ENCODE measurements at places on chromosomes 1 and 21. TPM values are rescaled to one million over a fixed set of nuclear protein-coding genes. Genes with fewer than 3 reads are reported as not detected.

DNA sequence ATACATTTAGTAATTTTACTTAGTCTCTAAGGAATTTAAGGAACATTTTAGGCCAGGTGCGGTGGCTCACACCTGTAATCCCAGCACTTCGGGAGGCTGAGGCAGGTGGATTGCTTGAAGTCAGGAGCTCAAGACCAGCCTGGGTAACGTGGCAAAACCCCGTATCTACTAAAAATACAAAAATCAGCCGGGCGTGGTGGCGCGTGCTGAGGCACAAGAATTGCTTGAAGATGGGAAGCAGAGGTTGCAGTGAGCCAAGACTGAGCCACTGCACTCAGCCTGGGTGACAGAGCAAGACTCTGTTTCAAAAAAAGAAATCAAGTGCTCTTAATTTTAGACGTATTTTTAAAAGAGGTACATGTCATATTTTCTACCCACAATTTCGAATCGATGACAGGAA is 3.3 kb downstream of the NDC1 start:
- H3K36me3 ChIP-seq, result no peaks in the 10 kb centered on the region
- H3K27me3 ChIP-seq, result no peaks in the 10 kb centered on the region
- H3K4me3 ChIP-seq, result no peak overlapping the region
- peaks cover 4% of the 10 kb centered on the region for H3K4me1 ChIP-seq

Gene AGT
- total RNA-seq, result 46.1 TPM

- H3K27me3 ChIP-seq, result no peaks in the 10 kb centered on the region
- no peak for DNase-seq
- H3K4me3 ChIP-seq, result no peak overlapping the region
Observed at GRCh38 chr1:192235127-192235526, 76.9 kb downstream of the RGS18 start.

- no peak for DNase-seq
- no peaks in the 10 kb centered on the region for H3K27me3 ChIP-seq
- no peak overlapping the region for H3K4me3 ChIP-seq
- H3K4me1 ChIP-seq, result peaks cover 8% of the 10 kb centered on the region
- H3K27ac ChIP-seq, result no peak overlapping the region
Observed at GRCh38 chr1:149986486-149987296, 23.8 kb downstream of the OTUD7B start.

Gene ZMYND12
- not detected for total RNA-seq
